Activated CD8-positive, alpha-beta memory T cell treated with anti-CD3 and anti-CD28 coated beads for 4 hours (primary cell): ENCODE measurements at places on chromosomes 11 and 22.

DNA sequence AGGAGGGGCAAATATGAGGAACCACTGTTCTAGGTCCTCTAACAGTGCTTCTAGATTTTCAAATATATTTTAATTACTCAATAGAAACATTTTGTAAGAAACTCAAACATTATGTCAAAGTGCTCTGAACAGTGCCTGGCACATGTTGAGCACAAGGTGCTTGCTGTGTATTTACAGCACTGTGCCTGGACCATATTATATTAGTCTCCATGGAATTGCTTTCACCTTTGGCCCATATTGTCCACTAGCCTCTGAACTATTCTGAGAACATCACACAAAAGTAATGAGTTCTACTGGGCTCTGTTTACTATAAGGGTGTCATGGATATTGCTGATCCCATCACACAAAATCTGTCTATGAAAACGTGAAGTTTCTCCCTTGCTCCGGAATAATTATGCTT is 76.7 kb downstream of the PPFIBP2 start:
- DNase-seq = no peak

GRCh38 chr22:45329530-45329936 is 19.8 kb downstream of the FAM118A start:
- DNase-seq = no peak

GRCh38 chr22:39518996-39519680 is 1.2 kb upstream of the ATF4 start:
- DNase-seq = no peak

GRCh38 chr22:23817146-23817545 is 21.7 kb downstream of the DERL3 start:
- no peak for DNase-seq

DNA sequence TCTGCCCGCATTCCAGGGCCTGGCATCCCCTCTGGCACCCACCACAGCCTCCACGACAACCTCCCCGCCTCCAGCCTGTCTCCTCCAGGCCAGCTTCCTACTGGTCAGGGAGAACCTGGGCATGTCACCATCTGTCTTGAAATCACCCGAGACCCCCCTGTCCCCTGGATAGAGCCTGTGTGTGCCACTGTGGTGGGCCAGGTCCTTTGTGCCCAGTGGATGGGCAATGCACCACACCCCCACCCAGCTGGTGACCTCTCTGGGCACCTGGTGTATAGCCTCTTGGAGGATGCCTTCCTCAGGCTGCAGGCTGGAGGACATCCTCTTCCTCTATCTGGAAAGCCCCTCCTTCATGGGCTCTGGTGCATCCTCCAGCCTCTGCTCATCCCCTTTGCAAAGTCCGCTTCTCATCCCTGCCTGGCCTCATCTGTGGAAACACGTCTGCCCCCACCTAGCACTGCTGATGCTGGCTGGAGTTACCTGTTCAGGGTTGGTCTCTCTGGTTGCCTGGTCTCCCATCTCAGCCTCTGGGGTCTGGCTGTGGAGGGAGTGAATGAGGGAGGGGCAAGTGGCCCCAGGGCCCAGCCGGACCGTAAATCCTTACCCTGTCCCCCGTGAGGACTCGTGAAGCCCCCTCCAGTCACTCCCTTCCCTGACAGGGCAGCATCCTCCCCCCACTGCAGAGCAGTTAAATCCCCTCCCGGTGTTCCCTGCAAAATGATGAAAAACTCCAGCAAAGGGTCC is 589.6 kb downstream of the TBC1D22A start:
- DNase-seq = no peak

DNA sequence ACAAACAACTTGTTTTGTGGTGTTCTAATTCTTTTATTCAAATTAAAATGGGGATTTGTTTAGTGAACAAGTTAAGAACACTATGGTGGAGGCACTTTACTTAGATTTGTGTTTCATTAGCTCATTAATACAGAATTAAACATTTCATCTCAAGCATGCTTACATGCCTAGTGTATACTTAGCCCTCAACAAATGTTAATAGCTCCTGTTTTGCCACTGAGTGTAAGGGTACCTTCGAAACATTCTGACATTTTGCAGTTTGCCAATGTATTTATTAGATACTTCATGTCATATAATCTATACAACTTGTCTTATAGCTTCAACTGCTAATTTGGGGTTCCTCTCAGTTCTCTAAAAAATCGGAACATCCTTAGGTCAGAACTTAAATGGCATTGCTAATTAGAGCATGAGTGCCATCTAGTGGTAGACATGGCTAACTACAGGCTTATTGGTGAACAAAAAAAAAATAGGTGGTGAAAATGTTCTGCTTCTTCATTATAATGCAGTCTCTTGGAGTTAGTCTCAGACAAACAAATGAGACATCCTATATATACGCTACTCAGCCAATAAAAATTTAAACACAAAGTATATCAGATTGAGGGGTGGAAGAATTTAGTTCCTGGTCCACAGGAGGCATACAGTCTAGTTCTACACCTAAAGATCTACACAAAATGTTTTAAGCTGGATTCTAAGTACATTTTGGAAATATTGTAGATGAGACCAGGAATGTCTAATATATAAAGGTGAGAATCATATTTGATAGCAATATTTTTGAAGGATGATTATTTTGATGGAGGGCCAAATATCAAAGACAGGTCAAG is 4.9 kb upstream of the CNTN5 start:
- DNase-seq = no peak

DNA sequence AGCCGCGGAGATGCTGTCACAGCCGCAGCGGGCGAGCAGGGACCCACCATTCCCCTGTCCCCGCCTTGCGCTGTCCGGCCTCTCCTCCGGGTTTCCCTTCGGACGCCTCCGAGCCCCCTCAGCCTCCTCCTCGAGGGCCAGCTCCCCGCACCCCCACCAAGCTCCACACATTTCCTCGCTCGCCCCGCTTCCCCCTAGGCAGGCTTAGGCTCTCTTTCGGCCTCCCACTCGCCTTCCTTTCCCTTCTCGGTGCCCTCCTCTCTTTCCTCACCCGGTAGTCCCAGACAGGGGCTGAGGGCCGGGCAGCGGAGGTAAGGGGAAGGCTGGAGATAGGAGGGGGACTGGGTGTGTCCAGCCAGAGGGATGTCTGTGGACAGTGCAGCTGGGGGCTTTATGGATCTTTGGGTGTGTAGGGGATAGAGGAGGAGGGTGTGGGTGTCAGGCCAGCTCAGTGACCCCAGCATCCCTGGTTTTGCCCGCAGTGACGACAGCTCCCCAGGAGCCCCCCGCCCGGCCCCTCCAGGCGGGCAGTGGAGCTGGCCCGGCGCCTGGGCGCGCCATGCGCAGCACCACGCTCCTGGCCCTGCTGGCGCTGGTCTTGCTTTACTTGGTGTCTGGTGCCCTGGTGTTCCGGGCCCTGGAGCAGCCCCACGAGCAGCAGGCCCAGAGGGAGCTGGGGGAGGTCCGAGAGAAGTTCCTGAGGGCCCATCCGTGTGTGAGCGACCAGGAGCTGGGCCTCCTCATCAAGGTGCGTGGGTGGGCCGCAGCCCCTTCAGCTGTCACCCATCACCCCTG is 1.6 kb downstream of the KCNK4 start:
- DNase-seq = no peak

- no peak for DNase-seq
Observed at GRCh38 chr11:65425971-65426838, 3.6 kb downstream of the NEAT1 start.

DNA sequence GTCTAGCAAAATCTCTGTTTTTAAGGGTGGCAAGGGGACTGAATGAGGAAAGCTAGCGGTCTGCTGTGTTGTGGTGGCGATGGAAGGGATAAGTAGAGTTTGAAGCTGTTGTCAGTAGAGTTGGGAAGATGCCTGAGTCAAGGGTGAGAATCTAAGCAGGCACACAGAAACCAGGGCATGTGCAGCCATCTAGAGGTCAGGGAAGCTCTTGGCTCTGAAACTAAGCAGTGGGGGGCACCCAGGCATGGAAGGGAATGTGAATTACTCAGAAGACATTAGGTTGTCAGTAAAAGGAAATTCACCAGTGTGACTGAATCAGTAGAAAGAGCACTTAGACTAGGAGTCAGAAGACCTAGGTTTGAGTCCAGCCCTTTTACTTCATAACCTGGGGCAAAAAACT is 15.4 kb downstream of the BMAL1 start:
- DNase-seq = no peak

DNA sequence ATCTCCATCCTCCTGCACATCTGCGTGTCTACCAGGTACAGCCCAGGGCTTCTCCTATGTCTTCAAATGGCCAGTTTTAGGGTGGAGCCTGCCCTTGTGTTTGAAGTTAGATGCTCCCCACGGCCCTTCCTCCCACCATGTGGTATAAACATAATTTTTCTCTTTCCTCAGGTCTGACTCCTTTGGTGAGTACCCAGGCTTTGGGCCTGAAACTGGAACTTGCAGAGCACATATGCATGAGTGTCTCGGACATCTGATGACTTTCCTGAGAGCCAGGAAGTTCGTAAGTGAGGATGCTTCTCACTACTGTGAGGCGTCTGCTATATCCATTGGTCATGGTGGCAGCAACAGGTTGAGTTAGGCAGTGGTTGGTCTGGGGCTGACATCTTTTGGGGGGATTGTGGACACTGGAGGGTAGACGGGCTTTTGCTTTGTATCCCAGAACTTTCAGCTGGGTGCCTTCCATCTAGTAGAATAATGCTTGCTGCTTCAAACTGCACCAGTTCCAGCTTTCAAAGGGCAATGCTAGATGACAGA is 16.2 kb downstream of the CSRP3 start:
- no peak for DNase-seq

GRCh38 chr22:24523873-24524272 is 28.7 kb downstream of the UPB1 start:
- no peak for DNase-seq

- DNase-seq = no peak
Observed at GRCh38 chr11:97746818-97747217, 1273.9 kb upstream of the CNTN5 start.

GRCh38 chr11:125071435-125071834 is 8.3 kb downstream of the SLC37A2 start:
- no peak for DNase-seq

GRCh38 chr11:94766713-94767206 is 1.4 kb upstream of the AMOTL1 start:
- no peak for DNase-seq

DNA sequence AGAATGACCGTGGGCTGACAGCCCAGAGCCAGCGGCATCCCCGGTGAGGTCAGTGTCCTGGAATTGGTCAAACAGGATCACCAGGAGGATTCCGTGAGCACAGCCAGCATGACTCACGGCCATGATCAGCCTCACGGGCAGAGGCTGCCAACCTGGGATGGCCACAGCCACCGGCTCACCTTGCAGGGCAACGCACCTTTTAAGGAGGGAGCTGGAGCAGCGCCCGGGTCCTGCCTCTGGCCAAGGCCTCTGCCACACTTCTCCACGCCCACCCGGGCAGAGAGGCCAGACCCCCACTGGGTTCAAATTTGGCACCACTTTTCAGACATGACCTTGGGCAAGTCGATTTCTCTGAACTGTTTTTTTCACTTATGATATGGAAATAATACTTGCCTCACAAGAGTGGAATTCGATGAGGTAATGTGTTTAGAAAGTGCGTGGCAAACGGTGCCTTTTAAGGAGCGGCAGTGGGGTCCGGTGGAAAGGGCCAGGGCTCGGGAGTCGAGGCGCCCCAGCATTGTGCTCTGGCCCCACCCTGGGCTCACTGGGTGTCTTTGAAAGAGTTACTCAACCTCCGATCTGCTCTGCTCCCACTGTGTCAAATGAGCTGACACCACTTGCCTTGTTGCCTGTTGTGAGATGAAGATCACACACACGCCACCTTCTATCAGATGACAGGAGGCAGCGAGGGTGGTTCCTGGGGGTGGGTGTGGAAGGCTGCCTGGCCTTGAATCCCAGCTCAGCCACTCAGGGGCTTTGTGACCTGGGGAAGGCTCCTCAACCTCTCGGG is 16.0 kb downstream of the TXN2 start:
- DNase-seq = no peak

DNA sequence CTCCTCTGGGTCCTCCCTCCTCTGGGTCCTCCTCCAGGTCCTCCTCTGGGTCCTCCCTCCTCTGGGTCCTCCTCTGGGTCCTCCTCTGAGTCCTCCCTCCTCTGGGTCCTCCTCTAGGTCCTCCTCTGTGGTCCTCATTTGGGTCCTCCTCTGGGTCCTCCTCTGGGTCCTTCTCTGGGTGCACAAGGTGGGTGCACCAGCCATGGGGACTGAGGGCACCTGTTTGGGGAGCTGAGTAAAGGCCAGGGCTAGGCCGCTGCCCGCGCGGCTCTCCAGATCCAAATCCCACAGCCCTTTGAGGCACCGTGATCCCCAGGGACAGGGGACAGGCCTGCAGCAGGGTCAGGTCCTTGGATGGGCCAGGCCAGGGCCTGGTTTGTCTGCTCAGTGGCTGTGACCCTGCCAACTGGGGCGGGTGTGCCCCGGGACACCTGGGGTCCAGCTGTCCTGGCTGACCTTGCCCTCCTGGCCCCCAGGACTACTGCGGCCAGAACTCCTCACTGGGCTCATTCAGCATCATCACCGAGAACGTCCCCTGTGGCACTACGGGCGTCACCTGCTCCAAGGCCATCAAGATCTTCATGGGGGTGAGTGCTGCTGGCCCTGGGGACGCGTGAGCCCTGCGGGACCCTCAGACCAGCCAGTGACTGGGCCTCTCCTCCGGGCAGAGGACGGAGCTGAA is 12.7 kb downstream of the MUC2 start:
- no peak for DNase-seq

DNA sequence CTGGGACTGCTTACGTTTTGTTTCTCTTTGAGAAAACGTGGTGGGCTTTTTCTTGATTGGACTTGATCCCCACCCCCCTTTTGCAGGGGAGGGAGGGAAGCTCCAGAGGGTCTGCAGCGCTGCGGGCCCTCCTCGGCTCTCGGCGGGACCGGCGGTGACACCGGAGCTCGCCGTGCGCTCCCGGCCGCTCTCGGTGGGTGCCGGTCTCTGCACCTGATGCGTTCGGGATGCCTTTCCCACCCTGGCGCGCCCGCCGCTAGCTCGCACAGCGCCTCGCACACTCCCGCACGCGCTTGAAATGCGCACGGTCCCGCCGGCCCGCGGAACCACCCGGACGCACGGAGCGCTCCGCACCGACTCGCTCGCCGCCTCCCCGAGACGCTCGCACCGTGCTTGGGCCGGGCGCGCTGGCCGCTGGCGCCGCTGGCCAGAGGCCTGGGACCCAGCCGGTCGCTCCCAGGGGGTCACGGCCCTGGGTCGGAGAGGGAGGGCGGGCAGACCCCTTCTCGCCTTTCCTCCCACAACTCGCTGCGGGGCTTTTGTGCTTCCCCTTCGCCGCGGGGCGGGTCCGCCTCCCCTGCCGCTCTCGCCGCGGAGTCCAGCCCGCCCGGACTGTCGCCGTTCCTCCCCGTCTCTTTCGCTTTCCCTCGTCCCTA is 1.0 kb downstream of the ZBTB16 start:
- DNase-seq = no peak

GRCh38 chr11:15613251-15613650 is 498.5 kb downstream of the INSC start:
- DNase-seq = no peak
